Hippocampal formation (tissue), 2 donors: ENCODE measurements at places on chromosomes 5 and 9.

DNA sequence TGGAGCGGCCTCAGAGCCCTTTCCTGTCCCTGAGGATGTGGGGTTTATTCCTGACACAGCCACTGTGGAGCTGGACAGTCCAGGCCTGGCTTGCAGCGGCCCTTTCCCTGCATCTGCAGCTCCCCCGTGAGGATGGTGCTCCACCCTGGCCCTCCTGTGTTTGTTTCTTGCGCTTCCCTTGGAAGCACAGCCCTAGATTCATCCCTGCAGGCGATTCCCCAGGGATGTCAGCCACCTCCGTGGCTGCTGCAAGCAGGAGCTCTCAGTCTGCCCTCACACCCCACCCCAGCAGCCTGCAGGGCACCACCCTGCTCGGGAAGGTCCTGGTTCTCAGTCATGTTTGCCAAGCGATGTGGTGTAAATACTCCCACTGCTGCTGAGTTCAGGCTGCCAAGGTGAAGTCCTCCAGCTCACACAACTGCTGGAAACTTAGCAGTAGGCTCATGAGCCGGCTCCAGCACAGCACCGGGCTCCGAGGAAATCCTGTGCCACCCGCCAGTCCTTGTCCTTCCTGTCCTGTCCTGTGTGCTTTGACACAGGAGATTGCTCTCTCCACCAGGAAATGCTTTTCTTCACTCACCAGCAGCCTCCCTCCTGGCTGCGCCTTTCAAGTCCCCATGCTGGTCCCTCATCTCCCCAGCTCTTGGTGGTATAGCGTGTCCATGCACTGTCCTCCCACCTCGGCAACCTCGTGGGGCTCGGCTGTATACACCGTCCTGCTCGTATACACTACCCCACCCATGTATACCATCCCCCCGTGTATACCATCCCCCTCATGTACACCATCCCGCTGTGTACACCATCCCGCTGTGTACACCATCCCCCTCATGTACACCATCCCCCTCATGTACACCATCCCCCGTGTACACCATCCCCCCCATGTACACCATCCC, 16.2 kb downstream of the ROPN1L start:
- DNase-seq: no peak

GRCh38 chr9:133137451-133138231, 16.6 kb upstream of the RALGDS start:
- DNase-seq: peak; percentile 90

DNA sequence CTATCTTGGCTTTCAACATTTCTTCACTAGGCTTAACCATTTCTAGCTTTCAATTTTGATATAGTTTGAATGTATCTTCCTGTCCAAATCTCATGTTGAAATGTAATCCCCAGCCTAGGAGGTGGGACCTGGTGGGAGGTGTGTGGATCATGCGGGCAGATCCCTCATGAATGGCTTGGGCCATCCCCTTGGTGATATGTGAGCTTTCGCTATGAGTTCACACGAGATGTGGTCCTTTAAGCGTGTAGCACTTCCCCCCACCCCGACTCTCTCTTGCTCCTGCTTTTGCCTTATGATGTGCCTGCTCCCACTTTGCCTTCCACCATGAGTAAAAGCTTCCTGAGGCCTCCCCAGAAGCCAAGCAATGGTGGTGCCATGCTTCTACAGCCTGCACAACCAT, 40.6 kb downstream of the PHAX start:
- DNase-seq: no peak

DNA sequence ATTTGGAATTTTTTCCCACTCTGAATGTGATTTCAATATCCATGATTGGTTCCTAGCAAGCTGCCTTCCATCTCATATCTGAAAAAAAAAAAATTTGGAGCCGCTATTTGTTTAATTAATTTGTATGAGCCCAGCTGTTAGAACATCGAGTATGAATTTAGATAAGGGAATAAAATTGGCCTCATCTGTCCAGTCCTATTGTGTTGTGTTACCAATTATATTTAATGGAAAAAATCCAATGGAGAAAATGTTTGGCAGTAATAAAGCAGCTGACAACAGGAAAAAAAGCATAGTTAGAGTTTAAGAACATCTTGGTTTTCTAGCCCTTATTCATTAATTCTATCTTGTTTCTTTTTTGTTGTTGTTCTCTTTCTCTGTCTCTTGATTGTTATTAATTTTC, 735.6 kb upstream of the RIOK2 start:
- no peak for DNase-seq

GRCh38 chr9:34744295-34745221, 34.6 kb upstream of the CCL21 start:
- no peak for DNase-seq

- DNase-seq: no peak
Observed at GRCh38 chr9:124257844-124258606, at the start of gene NEK6. Gene NEK6 (plus strand): TSS chr9:124257949. CDS start chr9:124301965, 44,016 bp downstream.

DNA sequence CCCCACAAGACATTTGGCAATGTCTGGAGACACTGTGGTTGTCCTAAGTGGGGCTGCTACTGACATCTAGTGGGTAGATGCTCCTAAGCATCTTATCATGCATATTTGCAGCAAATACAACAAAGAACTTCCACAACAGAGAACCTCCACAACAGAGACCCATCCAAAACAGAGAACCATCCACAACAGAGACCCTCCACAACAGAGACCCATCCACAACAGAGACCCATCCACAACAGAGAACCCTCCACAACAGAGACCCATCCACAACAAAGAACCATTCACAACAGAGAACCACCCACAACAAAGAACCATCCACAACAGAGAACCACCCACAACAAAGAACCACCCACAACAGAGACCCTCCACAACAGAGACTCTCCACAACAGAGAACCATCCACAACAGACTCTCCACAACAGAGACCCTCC, 32.8 kb downstream of the ARPC5L start:
- no peak for DNase-seq

GRCh38 chr5:115458003-115458409, 86.6 kb downstream of the FEM1C start:
- DNase-seq: no peak

- DNase-seq: peak; percentile 65
Observed at GRCh38 chr9:94065535-94065961, 18.7 kb upstream of the PTPDC1 start.
